ENCODE measurements at places on chromosomes 1 and 21.

DNA sequence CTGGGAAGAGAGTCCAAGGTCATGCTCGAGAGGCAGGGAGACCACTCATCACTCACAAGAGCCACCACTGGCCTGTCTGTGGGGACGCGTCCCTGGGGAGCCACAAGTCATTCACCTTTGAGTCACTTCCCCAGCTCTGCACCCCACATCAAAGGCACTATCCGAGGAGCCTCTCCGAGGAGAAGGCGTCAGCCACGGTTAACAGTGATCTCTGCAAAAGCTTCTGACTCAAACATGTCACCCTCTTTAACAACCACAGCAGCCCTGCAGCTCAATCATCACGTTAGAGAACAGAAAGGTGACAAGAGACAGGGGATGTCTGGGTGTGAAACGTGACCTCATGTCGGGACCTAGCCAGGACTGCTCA lies 9.0 kb downstream of the LRRC47 start:
- DNase-seq: no peak

DNA sequence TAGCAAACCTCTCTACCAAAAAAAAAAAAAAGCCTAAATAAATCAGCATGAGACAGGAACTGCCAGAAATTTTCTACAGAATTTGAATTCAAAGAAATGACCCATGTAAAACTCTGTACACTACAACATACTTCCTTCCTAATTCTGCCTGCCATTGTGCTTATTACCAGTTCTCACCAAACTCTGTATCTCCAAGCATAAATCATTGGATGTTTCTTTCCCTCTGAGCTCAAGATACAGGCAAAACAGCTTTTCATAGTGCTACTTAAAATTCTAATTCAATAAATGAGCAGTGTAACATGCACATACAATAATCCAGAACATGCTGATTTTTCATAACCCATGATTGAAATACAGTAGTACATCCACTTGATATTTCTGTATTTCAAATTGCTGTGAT lies 87.0 kb downstream of the EIF4G3 start:
- no peak for DNase-seq

- DNase-seq: no peak
These were observed 20.1 kb downstream of the PTPRU start for GRCh38 chr1:29256394-29256793.

- DNase-seq: no peak
These were observed 1.9 kb downstream of the RGS18 start for GRCh38 chr1:192160196-192160595.

DNA sequence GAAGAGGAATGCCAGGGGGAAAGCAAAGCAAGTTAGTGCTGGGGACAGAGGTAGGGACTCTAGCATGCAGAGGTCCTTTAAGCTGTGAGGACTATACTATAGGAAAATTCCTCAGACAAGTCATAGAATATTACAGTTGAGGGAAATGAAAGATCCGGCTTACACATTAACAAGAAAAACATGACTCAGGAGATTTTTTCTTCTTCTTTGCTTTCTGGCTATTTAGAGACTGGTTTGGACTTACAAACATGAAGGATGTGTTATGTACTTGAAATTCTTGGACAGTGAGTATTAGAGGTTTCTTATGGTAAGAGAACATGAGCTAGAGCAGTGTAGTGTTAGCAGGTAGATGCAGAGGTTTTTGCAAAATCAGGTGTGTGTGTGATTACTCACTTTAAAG lies 24.9 kb downstream of the USP25 start:
- no peak for DNase-seq

GRCh38 chr21:33202464-33203363 lies 27.0 kb upstream of the IFNAR2 start:
- DNase-seq: no peak

- DNase-seq: no peak
These were observed 284.6 kb upstream of the DPYD start for GRCh38 chr1:98205291-98206017.

DNA sequence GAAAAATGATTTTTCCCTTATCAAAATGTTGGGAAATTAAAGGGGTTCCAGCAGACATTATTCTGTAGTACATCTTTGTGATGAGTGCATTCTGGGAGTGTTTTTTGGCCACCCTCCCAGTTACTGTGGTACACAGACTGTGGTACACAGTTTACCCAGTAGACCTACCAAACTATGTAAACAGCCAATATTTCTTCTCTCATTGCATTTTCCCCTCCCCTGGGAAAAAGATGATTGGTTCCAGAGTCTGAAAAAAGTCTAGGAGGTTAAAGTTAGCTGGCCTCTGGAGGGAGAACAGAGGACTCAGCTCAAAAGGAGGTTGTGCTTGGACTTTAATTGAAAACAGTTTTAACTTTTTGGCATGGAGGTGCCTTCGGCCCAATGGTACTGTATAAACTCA lies 42.5 kb downstream of the PGM1 start:
- DNase-seq: no peak

- DNase-seq: no peak
These were observed 296.1 kb downstream of the PTPRC start for GRCh38 chr1:198934901-198935305.

DNA sequence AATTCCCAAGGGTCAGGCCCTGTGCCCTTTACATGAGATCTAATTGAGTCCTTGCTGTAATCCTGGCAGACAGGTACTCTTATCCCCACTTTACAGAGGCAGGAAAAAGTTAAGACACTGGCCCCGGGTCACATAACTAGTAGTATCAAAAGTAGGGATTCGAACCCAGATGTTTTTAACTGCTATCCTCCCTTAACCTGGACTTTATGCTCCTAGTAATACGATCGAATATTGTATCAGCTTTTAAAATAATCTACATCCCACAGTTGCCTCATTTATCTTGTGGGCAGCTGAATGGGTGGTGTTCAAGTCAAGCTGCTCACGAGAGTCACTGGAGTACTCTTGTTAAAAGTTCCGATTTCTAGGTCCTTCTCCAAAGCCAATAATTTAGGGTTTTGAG lies 25.5 kb upstream of the TMEM51 start:
- DNase-seq: no peak

- DNase-seq: no peak
These were observed 5.4 kb upstream of the EXO1 start for GRCh38 chr1:241842565-241842964.

GRCh38 chr1:119593805-119594204 lies 54.3 kb downstream of the ZNF697 start:
- DNase-seq: no peak

GRCh38 chr1:186780076-186780475 lies 48.7 kb upstream of the PLA2G4A start:
- no peak for DNase-seq

DNA sequence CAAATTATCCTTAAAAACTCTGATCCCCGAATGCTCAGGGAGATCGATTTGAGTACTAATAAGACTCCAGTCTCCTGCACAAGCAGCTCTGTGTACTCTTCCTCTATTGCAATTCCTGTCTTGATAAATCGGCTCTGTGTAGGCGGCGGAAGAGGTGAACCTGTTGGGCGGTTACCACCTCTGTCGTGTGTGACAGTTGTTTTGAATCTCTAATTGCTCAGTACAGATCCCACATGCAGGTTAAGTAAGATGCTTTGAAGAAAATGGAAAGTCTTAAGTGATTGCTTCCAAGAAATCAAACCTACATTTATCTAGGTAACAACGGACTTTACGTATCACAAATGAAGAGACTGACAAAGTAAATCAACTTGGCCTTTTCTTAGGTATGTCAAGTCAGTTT lies 35.5 kb downstream of the COA6 start:
- no peak for DNase-seq

GRCh38 chr1:56838759-56839158 lies 15.8 kb upstream of the C8A start:
- no peak for DNase-seq

DNA sequence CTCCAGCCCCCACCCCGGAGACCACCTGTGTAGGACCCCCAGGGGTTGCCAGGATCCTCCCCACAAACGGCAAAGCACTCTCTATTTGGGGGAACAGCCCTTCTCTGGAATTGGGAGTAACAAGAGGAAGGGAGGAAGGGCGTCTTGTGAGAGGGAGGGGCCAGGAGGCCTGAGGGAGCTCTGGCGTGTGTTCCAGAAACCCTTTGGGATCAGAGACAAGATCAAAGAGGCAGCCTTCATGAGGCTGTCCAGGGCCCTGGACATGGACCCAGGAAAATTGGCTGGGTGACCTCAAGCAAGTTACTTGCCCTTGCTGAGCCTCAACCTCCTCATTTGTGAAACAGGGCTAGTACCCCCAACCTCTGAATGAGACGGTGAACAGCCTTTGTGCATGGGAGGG lies 18.1 kb upstream of the ECE1 start:
- DNase-seq: no peak

DNA sequence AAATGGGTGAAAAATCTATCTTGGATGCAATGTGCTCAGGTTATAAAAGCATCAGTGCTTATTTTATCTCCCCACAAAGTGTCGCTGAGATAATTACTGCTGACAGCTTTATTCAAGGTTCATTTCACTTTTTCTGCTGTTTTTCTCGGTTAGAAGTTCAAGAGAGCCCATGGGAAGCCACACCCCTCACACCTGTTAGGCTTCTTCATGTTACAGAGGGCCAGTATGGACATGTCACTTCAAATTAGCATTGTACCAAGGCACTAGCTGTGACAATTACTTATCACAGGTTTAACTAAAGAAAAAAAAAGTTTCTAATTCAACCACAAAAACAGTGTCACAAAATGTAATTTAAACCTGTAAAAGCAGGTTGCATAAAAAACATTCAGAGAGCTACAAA lies 187.3 kb upstream of the DMRTA2 start:
- DNase-seq: no peak

GRCh38 chr1:6502000-6502891 lies 10.8 kb upstream of the PLEKHG5 start:
- DNase-seq: no peak

GRCh38 chr1:246067432-246068216 lies 439.5 kb downstream of the SMYD3 start:
- no peak for DNase-seq

- DNase-seq: no peak
These were observed 1.7 kb upstream of the PRCC start for GRCh38 chr1:156765666-156766065.

- DNase-seq: no peak
These were observed 7.8 kb downstream of the STK40 start for GRCh38 chr1:36377791-36378492.

- DNase-seq: peak; percentile 55
These were observed 14.2 kb downstream of the CAPN2 start for GRCh38 chr1:223726380-223727001.

GRCh38 chr21:42467140-42467983 lies 28.7 kb downstream of the RSPH1 start:
- DNase-seq: no peak

DNA sequence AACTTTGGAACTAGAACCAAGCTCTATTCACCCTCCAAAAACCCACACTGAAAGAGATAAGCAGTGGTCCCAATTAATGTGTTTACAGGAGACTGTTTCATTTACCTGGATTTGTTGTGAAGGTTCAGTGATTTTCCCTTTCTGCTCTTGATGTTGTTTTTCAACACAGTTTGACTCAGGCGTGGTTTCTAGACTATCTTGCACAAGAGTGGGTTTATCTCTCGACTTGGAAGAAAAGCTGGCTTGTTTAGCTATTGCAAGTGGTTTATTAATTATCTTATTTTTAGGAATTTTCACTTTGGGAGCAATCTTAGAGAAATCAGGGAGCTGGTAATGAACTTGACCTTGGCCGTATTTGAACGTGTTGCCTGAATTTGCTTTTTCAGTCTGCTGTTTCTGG lies 5.3 kb downstream of the AKNAD1 start:
- no peak for DNase-seq

GRCh38 chr1:23791516-23792047 lies 637 bp downstream of the LYPLA2 start:
- DNase-seq: no peak

DNA sequence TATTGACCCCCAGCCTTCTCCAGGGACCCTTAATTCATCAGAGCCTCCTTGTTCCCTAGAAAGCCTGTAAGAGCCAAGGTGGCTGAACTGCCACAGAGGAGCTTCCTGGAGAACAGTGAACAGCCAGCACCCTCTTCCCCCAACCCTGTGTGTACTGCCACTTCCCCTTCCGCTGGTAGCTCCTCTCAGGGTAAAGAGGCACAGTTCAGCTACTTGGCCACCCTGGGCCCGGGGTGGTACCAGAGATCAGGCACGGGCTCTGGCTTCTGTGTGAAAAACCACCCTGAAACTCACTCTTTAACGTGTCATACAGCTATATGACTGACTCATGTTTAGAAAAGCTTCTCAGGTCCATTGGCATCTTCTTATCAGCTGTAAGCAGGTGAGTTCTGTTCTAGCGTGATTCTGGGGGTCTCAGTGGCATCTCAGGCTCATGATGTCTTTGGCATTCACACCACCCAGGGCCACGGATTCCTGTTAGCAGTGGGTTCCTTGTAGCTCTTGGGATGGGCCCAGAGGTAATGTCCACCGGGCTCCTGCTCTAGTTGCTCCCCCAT lies 22.4 kb downstream of the ARMH1 start:
- no peak for DNase-seq

GRCh38 chr1:102572637-102573036 lies 535.7 kb downstream of the COL11A1 start:
- DNase-seq: no peak

DNA sequence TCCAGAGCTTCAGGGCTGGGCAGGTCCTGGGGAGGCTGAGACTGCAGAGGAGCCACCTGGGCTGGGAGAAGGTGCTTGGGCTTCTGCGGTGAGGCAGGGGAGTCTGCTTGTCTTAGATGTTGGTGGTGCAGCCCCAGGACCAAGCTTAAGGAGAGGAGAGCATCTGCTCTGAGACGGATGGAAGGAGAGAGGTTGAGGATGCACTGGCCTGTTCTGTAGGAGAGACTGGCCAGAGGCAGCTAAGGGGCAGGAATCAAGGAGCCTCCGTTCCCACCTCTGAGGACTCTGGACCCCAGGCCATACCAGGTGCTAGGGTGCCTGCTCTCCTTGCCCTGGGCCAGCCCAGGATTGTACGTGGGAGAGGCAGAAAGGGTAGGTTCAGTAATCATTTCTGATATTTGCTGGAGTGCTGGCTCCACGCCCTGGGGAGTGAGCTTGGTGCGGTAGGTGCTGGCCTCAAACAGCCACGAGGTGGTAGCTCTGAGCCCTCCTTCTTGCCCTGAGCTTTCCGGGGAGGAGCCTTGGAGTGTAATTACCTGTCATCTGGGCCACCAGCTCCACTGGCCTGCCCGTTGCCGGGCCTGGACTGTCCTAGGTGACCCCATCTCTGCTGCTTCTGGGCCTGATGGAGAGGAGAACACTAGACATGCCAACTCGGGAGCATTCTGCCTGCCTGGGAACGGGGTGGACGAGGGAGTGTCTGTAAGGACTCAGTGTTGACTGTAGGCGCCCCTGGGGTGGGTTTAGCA lies 9.3 kb downstream of the MYBPH start:
- DNase-seq: no peak

- DNase-seq: no peak
These were observed 54.8 kb downstream of the OSBPL9 start for GRCh38 chr1:51671527-51672325.

Data from SW 1271 (cell line).